Activated CD4-positive, alpha-beta T cell treated with anti-CD3 and anti-CD28 coated beads for 4 hours (primary cell): ENCODE measurements at places on chromosomes 13 and 19.

DNA sequence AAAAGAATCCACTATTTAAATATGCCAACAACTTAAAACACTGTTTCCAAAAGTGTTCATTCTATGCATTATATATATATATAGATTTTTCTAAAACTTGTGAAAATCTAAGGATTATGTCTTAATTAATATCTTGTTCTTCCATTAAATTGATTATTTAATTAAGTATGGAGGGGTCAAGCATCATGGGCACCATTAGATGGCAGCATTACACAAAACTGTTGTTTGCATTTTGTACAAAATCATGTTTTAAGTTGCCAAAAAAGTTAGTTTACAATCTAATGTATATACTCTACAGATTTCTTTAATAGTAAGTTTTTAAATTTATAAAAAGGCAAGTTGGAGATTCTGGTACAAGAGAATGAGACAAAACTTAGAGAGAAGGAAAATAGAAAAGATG lies 213.2 kb upstream of the EDNRB start:
- no peak for DNase-seq

GRCh38 chr19:8212916-8213315 lies 3.7 kb downstream of the CERS4 start:
- DNase-seq: no peak

- no peak for DNase-seq
These were observed 90.3 kb downstream of the RNF17 start for GRCh38 chr13:24854311-24854710.

DNA sequence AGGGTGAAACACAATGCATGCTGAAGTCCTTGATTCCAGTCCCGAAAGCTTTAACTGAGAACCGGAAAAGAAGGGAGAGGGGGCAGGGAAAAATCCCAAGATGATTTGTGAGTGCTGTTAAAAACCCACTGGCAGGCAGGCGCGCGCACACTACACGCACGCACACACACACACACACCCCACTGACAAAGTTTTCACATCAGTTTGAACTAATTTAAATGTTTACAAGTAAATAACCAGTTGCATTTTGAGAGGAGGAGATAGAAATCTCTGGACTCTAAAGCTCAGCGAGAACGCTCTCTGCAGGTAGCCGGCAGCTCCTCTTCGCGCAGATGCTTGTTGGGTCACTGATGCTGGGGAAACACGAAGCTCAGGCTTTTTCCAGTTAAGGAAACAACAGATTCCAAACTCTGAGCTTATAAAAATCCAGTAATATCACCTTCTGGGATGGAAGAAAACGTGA lies 818 bp upstream of the SLITRK1 start:
- no peak for DNase-seq

GRCh38 chr13:110416131-110417025 lies 109.3 kb downstream of the COL4A2 start:
- no peak for DNase-seq

DNA sequence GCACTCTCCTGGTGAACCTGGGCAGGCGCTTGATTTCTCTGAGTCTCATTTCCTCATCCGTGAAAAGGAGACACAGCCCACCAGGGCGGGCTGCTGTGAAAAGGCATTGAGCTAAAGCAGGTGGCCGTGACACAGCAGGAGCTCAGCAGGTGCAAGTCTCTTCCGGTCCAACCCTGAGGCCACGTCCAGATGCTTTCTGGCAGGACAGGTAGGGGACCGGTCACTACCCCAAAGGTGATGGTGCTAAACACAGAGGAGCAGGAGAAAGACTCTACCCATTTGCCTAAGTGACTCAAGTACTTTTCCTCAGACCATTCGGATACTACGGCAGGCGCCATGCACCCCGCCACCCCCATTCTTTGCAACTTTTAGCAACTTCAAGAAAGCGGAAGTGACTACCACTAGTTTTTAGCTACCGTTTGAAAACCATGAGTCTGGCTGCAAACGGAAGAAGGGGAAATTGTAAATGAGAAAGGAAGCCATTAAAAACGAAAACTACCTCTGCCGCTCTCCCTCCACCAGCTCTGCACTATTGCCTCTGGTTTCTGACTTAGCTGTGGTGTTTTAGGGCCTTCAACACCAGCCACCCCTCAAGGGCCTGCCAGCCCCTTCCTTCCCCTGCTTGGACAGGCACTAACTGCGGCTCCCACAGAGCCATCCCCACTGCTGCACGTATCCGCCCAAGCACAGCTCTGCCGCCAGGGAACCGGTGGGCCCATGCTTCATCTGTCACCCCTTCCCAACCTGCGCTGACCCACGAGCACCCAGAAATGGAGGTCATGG lies 4.8 kb downstream of the PPP6R1 start:
- peak; percentile 62 for DNase-seq

DNA sequence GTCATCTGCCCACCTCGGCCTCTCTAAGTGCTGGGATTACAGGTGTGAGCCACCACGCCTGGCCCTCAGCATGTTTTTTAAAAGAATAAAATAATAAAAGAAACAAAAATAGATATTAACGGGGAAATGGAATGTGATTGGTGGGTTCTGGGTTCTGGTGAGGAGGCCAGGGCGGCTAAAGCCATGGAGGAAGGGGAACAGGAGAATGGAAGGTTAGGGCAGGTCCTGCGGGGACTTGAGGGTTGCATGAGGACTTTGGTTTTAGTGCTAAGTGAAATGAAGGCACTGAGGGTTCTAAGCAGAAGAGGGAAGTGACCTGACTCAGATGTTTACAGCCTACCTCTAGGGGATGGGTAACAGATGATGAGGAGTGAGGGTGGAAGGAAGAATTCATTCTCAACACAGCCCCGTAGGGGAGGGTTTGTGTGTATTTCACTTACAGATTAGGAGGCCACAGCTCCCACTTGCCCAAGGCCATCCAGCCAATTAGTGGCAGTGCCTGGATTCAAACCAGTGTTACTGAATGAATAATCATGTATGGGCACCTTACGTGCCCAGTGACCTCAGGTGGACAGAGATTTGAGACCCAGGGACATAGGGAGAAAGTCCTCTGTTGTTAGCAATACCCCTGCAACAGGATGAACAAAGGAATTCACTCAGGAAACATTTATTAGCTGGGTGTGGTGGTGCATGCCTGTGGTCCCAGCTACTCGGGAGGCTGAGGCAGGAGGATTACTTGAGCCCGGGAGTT lies 6.7 kb upstream of the MRPL4 start:
- DNase-seq: no peak

DNA sequence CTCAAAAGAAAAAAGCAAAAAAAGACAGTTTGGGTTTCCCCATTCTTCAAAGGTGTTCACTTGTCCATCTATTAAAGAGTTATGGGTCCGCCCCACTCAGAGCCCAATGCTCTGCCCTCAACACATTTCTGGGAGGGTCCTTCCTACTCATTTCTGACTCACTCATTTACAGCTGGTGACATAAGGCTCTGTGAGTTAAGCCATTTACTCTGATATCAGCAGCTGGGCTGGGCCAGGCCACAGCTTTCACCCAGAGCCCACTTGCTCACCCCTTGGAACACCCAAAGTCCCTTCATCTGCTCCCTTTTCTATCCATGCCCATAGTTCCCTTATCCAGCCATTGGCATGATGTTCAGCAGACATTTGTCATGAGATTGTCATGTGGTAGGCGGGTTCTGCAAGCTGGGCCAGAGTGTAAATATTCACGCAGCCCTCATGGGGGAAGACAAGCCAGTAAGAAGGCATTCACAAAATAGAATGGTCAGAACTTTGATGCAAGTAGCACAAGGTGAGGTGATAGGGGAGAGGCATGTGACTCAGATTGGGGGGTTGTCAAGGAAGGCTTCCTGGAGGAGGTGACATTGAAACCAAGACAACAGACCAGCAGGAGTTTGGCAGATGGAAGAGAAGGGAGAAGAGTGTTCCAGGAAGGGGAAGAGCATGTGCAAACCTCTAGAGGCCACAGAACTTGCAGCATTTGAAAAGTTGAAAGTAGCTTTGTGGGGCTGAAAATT lies 5.9 kb downstream of the MAST1 start:
- no peak for DNase-seq

- DNase-seq: no peak
These were observed 23.8 kb downstream of the DEDD2 start for GRCh38 chr19:42193706-42194105.

DNA sequence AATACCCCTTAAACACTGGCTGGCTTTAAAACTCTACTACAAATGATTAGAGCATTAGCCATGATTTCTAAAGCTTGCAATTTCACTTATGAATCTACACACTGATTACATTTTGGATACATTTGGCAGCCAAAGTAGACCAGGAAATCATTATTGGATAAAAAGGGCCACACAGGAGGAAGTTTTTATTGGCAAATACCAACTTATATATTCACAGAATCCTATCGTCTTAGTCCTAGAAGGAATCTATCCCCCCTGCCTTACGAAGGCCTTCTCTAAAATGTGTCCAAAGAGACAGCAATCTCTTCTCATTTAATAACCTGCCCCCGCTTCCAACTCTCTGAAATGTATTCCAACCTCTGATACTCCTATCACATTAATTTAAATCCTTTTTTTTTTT lies 52.5 kb downstream of the KLF5 start:
- no peak for DNase-seq

DNA sequence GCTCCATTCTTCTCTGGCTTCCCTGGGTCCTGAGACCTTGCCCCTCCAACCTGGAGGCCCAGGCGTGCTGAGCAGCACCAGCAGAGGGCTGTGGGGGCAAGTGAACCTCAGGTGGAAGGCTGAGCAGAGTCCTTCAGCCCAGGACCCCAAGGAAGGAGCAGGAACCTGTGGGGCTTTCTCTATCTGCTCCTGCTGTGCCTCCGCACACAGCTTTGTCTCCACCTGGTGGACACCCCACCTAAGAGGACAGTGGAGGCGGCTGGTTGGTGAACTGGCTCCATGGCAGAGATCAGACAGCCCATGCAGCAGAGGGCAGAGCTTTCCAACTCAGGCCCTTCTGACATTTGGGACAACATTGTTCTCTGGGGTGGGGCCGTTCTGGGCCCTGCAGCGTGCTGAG lies 19.7 kb downstream of the ZFR2 start:
- DNase-seq: peak; percentile 33

DNA sequence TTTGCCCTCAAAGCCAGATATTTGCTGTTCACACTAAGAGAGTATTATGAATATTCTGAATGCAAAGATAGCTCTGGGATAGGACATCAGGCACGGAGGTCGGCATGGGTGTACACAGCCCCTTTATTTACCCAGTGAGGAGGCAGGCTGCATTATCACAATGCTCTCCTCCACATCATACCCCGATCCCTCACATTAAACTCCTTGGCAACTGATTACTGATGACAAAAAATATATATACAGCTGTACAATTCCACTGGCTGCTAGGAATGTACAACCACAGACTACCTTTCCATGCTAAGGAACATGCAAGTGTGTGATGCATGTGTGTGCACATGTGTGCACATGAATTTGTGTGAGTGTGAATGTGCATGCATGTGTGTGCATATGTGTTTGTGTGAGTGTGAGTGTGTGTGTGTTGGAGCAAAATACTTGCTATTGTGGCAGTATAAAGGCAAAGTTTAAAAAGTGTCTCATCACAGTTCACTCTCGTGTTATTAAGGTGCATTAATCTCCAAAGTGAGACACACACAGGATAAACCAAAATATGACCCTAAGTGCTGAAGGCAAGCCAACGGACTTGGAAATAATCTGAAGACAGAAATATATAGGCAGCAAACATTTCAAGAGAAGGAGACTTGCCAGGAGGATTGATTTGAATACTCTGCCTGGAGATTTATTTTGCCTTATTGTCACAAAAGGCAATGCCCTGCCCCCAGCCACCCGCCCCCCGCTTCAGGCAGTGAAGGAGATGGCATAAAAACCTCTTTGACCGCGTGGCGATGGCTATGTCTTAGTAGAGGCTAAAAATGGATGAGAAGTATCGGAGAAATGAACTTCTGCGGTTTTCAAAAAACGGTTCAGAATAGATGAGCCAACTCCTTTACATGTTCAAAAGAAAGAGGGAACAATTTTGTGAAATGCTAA lies 274.8 kb downstream of the TSHZ3 start:
- no peak for DNase-seq

GRCh38 chr19:1826557-1827521 lies 14.8 kb upstream of the ATP8B3 start:
- no peak for DNase-seq

- DNase-seq: no peak
These were observed 11.1 kb downstream of the LYL1 start for GRCh38 chr19:13091400-13092157.

GRCh38 chr13:113845055-113845454 lies 18.8 kb downstream of the GAS6 start:
- DNase-seq: no peak

GRCh38 chr13:75906315-75906714 lies 270.2 kb downstream of the LMO7 start:
- DNase-seq: no peak

DNA sequence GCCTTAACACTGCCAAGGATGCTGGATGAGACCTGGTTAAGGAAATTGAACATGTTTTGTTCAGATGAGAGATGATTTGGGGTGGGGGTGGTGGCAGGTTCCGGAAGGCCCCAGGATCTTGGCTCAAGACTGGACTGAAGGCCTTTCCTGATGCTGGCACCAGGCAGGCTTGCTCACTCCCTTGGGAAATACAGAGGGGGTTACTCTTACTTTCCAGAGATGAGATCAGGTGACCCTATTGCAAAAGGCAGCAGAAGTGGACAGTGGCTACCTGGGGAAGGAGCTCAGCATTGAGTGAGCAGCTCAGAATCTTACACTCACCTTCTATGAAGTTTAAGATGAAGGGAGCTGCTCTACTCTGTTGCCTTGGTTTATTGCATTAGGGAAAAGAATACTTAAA lies 10.8 kb downstream of the GATAD2A start:
- no peak for DNase-seq

DNA sequence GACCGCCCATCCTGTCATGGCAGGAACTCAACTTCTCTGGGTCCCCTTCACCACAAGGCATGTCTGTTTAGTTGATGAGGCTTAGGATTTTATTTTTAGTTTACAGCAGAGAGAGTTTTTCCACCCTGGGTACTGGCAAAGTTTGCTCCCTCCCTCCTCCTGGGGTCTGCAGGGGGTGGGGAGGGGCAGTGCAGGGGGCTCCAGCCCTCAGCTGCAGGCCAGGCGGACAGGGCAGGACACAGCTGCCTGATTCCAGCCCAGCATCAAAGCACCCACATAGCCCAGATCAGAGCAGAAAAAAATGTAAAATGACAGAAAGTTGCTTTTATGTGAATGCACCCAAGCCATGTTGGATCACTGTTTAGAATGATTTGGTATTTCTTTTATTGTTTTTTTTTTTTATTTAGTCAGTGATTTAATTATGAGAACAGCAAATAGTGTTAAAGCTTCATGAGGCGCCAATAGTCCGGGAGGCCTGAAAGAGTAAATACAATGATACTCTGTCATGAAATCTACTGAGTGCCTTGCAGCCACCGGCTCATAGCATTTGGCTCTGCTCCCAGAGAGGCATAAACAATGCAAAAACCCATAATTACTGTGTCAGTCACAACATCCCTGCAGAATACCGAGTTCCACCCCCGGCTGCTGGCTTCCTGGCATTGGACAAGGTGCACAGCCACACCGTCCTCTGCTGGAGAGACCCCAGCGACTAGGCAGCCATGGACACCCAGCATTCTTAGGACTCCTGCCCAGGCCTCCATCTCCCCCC lies 923.5 kb downstream of the UQCRFS1 start:
- no peak for DNase-seq

DNA sequence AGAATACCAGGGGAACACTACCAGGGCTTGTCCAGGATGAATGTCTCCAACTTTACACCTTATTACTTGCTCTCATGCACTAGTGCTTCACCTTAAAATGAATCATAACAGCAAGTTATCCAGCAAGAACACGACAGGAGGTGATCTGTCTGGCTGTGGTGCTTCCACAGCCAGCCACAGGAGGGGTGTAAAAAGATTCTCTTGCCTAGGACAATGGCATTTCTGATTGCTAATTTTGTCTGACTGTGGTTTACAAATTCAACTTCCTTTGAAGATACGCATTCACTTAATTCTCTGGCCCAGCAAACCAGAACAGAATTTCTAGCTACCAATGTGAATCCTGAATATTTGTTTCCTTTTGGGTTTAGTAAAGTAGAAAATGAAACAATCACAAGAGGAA lies 23.1 kb upstream of the COG3 start:
- DNase-seq: no peak
